ENCODE measurements at places on chromosomes 2 and 18.
A peak's percentile ranks its signal among the peaks of the same experiment; 100 is the strongest.

DNA sequence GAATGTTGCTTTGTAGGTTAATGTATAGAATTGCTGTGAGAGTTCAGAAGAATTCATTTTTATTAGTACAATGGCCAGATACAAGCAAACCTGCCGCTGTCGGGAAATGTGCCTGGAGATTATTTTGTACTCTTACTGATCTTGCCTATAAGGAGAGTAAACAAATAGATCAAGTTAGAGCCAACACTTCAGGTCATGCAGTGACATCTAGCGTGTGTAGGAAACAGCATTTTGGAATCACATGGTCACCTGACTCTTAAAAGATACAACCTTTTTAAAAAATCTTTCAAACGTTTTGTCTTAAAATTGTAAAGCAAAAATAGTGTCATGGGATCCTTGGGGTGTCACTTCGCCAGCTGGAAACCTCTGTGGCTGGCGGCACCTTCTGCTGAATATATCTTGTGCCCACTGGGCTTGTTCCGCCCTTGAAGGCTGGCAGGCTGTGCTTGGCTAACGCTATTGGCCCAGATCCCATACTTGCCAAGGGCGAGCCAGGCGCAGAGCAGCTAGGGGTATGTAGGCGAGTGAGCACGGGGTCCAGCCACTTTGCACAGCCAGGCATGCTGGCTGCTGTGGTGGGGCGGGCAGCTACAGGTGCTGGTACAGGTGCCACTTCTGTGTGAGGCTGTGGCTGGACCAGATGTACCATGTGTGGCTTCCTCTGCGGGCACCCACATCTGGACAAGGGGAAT lies 19.5 kb upstream of the RPRM start:
- no peak for DNase-seq

- no peak for DNase-seq
Observed at GRCh38 chr2:54429054-54429453, 27.1 kb upstream of the SPTBN1 start.

- DNase-seq: peak; percentile 79
Observed at GRCh38 chr2:98508709-98509066, 64.0 kb downstream of the INPP4A start.

- no peak for DNase-seq
Observed at GRCh38 chr2:119846021-119846420, 86.3 kb downstream of the PTPN4 start.

GRCh38 chr2:86704459-86704971 lies 15.6 kb upstream of the RMND5A start:
- no peak for DNase-seq

DNA sequence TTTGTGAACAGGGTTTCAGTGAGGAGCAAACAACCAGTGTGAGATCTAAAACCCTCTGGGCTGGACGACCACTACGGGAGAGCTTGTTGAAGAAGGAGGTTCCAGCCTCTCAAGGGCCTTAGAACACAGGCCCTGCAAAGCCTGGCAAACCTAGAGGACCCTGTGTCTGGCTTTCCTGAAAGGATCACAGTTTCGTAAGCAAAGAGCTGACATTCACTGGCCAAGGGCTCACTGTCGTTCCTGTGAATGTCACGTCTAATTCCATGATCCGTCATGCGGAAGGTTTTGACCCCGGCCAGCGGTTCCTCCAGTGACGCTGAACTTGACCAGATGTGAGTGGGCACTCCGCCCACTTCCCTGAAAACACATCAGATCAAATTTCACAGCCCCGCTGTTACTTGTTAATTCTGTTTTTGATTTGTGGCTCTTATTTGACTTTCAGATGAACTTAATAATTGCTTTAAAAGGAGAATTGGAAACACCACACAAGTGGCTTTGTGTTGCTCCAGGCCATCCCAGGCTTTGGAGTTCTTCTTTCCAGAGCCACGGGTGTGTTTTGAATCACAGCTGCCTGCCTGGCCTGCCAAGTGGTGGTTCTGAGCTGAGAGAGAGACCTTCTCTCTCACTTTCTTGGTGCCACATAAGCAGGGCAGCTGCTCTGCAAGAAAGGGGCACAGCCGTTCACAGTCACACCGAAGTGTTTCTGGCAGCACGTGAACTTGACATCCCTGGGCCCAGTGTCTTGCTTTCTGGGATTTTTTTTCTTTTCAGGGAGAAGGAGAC lies 308.4 kb downstream of the NDUFA10 start:
- DNase-seq: no peak

GRCh38 chr2:7672685-7673071 lies 755.5 kb downstream of the RNF144A start:
- no peak for DNase-seq

DNA sequence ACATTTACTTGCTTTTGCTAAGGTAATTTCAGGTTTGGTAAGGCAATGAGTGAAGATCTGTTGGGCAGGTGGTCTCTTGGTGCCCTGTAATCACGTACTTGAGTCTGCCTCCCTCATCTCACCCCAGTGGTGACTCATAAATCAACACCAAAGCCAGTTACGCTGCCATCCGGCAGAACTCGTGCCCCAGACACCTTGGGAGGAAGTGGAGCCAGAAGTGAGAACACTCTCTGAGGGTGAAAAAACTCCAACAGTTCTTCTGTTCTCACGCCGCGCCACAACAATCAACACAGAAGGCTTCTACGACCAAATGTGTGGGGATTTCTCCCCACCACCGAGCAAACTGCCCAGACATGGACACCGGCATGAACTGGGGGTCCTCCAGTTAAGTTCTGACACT lies 206.2 kb downstream of the ARL4C start:
- peak; percentile 77 for DNase-seq

DNA sequence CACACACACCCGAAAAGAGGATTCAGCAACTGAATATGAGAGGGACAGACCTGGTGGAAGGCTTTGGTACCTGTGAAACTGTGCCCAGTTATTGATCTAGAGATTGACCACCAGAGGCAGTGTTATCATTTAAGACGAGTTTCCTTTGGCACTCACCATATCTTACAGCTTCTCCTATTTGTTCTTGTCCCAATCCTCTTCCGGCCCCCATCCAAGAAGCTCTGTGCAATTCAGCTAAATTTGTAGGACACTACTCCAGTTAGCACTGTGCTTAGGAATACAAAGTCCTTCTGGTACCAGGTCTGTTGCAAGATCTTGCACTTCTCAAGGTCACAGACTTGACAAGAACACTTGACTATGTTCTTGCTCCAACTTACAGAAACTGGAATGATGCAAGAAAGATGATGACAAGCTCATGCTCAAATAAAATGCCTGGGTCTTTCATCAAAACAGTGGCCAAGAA lies 177.7 kb downstream of the TMEM247 start:
- no peak for DNase-seq

GRCh38 chr2:38074764-38075506 lies 1.0 kb downstream of the CYP1B1 start:
- DNase-seq: peak; percentile 57

- DNase-seq: no peak
Observed at GRCh38 chr2:151670346-151670745, 63.9 kb downstream of the NEB start.

- DNase-seq: no peak
Observed at GRCh38 chr2:172431463-172431862, 4.1 kb downstream of the ITGA6 start.

DNA sequence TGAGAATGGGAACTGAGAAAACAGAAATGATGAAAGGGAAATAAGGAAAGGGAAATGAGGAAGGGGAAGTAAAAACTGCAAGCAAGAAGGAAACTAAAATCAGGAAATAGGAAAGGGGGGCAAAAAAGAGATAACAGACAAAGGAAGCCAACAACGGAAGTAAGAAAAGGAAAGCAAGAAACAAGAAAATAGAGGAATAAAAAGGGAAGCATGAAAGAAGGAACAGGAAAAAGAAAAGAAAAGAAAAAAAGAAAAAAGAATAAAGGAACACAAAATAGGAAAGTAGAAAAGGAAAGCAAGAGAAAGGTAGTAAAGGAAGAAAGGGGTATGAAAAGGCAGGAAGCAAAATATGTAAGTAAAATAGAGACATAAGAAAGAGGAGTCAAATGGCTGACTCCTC lies 241.2 kb upstream of the NCKAP5 start:
- DNase-seq: no peak

DNA sequence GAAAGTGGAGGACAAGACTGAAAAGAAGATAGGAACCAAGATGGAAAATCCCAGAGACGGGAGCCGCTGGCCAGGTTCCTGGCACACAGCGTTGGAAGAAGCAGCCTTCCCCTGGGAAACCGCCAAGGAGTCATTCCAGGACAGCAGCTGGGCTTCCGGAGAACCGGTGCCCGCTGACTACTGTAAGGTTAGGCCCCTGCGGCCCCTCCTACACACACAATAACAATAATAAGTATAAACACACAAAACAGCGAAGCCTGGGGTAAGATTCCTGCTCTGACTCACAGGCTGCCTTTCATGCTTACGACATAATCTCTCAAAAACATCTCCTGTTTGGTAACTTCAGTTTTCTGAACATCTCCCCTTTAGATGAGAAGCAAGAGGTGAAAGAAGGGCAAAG lies 28.1 kb upstream of the MYCN start:
- no peak for DNase-seq

GRCh38 chr2:57759131-57759530 lies 287.5 kb upstream of the VRK2 start:
- DNase-seq: no peak

DNA sequence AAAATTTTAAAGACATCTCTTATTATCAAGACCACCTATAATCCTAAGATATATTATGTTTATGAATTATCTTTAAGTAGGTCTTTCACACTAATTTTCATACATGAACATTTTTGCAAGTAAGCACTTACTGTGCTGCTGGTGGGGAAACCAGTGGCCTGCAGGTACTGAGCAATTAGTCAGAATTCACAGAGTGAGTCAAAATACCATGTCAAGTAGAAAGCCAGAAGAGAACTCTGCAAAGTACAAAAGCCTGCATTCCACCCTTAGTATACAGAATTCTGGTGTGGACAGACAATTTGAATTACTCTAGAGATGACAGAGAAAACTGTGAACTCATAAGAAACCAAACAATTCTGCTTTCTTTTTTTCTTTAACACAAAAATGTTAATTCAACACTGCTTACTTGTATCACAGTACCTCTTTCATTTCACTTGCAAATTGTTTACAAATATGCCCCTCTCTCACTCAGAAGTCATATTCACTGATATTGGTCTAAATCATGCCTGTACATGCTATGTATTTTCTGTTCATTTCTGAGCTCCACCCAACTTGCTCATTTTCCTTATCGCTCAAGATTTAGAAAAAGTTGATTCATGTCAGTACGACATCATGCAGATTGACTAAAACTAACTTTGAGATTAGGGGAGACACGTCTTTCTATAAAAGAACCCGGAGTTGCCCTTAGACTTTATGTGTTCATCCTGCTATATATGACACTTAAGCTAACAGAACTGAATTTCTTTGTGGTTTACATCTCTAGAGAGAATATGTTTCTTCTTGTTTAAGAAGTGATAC lies 182.9 kb downstream of the IKZF2 start:
- DNase-seq: no peak

GRCh38 chr2:200862532-200863000 lies 1.9 kb downstream of the CLK1 start:
- DNase-seq: peak; percentile 75

DNA sequence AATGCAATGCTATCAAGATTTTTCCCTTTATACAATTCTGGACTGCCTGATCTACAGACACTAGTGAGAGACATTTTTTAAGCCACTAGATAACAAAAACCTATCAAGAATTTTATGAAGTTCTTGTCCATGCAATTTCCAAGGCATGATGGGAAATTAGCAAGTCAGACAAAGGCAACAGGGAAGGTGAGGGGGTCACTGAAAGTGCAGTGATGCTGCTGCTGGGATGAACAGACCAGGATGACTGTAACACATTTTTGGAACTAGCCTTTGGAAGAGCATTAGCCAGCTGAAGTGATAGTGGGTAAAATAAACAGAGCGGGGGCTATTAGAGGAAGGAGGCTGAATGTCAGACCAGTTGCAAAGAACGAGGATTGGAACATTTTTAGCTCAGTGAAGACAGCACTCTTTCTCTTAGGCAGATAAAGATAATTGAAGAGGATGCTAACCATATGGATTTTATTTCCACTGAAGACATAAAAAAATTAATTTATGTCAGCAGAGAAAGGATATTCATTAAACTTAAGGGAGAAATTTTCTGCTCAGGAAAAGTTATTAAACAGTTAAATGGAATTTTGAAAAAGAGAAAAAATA lies 17.9 kb downstream of the NRXN1 start:
- no peak for DNase-seq

Data from activated CD8-positive, alpha-beta memory T cell treated with anti-CD3 and anti-CD28 coated beads, Interleukin-2, amount 50 U/mL, for 48 hours (primary cell).